ENCODE measurements at places on chromosomes 1 and 21.

DNA sequence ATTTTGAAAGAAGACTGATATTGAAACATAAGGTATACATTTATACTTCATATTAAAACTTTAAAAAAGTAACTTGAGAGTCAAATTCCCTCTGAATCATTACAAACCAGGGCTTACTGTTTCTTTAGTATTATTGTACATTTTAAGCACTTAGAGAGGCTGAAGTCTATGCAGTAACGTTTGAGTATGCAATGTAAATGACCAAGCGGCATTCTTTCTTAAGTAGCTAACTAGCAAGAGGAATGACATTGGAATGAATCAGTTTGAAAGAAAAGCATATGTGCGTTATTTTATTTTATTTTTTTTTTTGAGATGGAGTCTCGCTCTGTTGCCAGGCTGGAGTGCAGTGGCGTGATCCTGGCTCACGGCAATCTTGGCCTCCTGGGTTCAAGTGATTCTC, 24.3 kb downstream of the WNT2B start:
- no peak for DNase-seq

DNA sequence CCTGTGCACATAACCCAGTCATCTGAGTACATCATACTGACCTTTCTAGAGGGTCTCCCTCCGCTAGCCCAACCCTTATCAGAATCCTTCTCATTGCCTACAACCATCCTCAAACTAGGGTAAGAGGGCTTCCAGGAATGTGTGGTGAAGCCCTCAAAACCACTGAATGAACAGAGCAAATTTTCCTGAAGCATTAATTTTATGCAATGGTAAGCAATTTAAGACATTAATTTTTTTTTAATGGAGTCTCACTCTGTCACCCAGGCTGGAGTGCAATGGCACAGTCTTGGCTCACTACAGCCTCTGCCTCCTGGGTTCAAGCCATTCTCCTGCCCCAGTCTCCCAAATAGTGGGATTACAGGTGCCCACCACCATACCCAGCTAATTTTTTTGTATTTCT, 86.1 kb upstream of the ZNF281 start:
- DNase-seq: no peak

DNA sequence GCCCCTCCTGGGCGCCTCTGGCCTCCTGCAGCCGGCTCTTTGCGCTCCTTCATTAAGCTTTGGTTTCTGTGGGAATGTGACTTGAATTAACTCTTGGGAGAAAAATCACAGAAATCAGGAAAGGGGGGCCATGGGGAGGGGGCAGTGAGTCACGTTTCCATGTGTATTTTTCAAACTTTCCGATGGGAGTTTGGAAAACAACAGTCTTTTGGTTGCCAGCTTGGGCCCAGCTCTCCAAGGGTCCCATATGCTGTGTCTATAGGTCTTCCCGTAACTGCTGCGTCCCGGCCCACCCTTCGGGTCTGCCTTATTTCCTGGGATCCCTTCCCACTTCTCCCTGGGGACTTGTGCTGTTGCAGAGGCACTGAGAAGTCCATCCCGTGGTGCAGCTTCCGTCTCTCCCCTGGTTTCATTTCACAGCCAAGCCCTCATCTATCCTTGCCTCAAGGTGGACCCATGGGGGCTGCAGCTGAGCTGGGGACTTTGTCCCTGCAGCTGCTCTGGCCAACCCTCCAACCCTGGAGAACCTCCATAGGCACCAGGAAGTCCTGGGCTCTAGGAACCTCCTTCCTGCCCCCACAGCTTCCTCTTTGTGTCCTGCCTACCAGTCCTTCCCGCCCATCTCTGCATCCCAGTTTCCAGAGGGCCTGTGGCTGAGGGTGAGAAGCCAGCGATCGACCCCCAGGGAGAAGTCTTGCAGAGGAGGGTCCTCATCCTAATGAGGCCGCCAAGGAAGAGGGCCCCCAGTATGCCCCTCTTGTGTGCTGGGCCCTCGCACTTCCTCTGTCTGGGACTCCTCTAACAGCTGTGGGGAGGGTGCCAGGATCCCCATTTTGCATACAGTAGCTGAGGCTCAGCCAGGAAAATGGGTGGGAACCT, 11.6 kb upstream of the LMNA start:
- no peak for DNase-seq

DNA sequence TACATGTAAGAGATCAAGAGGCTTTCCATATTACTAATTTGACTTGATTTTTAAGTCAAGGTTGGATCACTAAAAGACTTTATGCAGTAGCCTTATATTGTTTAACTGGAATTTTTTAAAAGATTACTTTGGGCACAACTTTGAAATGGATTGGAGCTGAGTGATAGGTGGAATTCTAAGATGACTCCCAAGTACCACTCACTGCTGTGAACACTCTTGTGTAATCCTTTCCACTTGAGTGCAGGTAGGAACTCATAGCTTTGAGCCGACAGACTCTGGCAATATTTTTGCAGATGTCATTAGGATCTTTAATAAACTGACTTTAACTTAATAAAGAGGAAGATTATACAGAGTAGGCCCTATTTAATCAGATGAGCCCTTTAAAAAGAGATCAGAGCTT, 831.1 kb upstream of the NCAM2 start:
- DNase-seq: no peak

- DNase-seq: no peak
Measured at GRCh38 chr1:44227211-44227610, 13.9 kb downstream of the DMAP1 start.

Data from natural killer cell treated with Interleukin-12 subunit alpha and Interleukin-12 subunit beta and Interleukin-15 and Interleukin-18, amount 100 ng/mL, for 72 hours (primary cell).